ENCODE measurements at places on chromosomes 6 and 20.

DNA sequence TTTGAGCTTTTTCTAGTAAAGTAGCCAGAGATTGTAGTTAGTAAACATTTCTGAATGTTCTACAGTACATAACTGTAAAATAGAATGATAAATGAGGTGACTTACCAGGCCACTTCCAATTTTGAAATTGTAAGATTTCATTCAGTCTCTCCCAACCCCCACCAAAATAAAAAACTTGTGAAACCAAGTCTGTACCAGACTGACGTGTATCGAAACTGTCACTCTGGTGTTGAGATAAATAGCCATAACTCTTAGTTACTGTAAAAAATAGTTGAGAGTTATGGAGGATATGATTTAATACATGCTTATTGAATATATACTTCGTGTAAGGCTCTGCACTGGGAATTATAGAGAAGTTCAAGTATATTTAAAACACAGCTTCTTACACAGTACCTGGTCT lies 455.7 kb downstream of the PLCB1 start:
- no peak for DNase-seq

- no peak for DNase-seq
Measured at GRCh38 chr6:165987483-165988301, 180.0 kb downstream of the TBXT start.

DNA sequence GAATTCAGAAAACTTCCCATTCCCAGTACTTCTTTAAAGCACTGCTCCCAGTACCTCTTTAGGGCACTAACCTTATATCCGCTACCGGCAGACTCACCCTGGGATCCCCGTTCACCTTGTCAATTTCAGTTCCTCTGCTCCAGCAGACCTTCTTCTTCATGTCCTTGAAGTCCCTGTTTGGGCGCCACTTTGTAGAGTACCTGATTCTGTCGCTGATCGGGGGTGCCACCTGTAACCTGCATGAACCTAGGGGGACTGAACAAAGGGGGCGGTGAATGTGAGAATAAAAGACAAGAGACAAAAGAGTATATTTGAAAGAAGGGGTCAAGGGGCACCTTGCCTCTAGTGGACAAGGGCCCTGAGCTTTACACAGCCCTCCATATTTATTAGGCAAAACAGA lies 4.9 kb upstream of the GINS1 start:
- no peak for DNase-seq

DNA sequence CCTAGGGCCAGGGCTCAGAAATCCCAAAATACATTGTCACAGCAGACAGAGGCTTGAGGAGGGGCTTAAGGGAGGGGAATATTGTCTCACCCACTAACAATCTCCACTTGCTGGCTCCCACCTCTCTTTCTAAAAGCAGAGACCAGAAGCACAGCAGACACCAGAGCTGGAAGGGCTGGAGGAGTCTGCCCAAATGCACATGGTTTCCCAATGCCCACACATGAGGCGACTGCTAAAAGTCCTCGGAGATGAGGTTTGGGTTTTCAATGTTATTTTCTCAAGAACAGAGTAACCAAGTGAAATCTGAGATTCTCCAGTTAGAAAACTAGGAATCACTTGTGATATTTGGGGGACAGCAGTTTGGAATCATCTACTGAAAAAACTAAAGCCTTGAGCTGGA lies 325.6 kb upstream of the JARID2 start:
- DNase-seq: no peak

DNA sequence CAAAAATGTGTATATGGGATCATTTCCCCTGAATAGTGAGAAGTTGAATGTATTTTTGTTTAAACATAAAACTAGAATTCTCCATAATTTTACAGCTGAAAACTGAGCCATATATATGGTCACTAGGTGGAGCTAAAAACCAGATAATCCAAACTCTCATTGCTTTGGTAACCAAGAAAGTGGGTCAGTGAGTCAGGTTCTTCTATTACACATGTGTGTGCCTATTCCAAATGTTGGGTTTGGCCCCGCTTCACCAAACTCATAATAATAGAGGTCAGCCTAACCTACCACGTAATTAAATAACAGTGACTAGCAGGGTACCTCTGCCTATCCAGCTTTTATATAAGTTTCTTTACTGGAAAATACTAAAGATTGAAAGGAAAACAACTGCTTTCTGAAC lies 19.3 kb upstream of the RNGTT start:
- peak; percentile 74 for DNase-seq

- no peak for DNase-seq
Measured at GRCh38 chr6:55748880-55749279, 126.5 kb downstream of the BMP5 start.

GRCh38 chr20:50153153-50153499 lies 397 bp downstream of the PEDS1 start:
- peak; percentile 2 for DNase-seq

DNA sequence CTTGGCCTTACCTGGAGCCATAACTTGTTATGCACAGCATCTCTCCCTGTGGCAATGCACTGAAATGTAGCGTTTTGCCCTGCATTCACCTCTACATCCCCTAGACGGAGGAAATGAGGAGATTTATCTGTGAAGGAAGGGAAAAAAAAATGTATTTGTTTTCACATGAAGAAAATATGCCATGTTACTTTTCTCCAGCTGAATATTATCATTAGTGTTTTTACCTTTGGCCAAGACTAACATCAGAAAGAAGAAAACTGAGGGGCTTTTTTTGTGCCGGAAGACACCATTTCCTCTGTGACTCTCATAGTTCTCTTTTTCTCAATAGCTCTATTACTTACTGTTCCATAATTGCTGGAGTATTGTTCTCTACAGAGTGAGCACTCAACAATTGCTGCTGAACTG lies 280.4 kb downstream of the PTPRK start:
- DNase-seq: no peak

- DNase-seq: peak; percentile 10
Measured at GRCh38 chr20:51801122-51801822, 1.0 kb downstream of the SALL4 start.

- DNase-seq: no peak
Measured at GRCh38 chr6:87913974-87914373, 133.7 kb upstream of the SPACA1 start.

GRCh38 chr6:41583565-41583964 lies 37.4 kb downstream of the FOXP4 start:
- DNase-seq: no peak

DNA sequence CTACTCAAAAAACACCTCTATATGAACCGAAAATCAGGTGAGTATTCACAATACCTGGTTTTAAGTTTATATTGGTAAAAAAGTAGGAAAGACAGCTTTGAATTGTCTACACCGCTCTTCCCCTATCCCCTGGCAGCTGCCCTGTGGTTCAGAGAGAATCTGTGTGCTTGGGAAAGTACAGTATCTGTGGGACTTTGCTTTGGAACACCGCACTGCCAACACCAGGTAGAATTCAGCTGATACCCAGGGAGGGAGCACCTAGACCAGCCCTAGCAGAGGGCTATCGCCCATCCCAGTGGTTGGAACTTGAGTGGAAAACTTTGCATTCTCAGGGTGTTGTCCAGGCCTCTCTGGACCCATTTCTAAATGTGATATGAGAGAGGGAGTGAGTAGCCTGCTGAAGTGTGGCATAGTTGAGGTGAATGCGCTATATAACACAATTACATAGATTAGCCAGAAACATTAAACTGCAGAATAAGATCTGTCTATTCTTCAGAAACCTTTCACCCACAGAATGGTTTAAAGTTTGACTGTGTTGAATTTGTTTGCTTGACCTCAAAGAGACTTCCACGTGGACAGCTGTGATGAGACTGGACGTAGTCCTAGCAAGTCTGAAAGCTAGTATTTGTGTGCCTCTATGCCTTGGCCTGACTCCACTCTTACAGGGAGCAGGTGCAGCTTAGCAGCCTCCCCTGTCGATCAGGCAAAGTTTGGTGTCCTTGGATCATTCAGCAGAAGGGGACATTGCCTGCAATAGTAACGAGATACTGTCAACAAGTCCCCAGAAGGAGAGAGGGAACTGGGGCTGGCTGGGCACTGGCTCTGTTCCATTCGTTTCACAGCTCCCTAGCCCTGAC lies 11.5 kb upstream of the MPC1 start:
- DNase-seq: peak; percentile 30

- DNase-seq: no peak
Measured at GRCh38 chr6:149497365-149497764, 12.6 kb upstream of the ZC3H12D start.

- no peak for DNase-seq
Measured at GRCh38 chr6:31357886-31358285, 907 bp upstream of the HLA-B start.

GRCh38 chr20:48668451-48668946 lies 159.3 kb downstream of the PREX1 start:
- DNase-seq: peak; percentile 36

- DNase-seq: no peak
Measured at GRCh38 chr6:71446470-71446869, 157.9 kb downstream of the OGFRL1 start.

DNA sequence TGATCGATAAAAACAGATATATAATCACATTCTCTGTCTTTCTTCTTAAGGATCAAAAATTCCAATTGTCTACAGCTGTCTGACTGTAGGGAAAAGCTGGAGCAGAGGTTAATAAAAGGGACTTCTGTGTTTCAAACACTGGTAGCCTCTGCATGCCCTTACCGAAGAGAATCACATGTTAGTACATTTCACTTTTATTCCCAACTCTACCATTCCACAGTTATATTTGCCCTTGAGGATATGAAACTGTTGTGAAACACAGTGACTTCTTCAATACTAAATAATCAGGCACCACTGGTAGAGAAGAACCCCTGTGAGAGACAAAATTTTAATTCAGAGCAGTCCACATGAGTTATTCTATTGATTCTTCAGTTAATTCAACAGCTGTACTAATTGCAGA lies 1187.3 kb upstream of the CITED2 start:
- no peak for DNase-seq

DNA sequence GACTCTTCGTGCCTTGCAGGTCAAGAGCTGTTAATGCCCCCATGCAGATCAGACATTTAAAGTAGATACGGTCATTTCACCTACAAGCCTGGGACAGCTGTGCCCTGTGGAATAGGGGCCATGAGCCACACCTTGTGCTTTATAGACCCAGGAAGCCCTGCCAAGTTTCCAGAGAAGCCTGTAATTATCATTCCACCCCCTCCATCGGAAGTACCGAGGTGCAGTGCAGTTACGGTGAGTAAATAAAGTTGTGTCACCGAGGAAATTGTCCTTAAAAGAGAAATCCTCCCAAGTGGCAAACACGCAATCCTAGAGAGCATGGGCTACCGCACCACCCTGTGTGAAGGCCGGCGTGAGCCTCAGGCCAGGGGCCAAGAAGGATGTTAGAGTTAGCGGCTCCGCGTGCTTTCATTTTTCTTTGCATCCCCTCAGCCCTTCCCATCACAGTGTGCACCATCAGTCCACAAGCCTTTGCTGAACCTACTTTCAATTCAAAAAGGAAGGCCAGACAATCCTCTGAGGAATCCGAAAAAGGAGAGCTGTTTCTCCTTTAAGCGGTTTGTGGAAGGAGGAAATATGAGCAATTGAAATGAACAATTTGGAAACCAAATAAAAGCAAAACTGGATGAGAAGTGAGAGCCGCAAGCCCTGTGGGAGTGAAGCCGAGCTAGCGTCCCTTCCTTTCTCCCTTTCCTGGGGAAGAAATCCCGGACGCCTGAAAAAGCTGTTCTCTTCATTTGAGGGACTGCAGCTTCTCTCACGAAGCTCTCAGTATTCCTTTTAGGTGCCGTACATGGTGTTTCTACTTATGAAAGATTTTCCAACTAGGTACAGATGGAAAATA lies 183.3 kb upstream of the PDE10A start:
- no peak for DNase-seq

DNA sequence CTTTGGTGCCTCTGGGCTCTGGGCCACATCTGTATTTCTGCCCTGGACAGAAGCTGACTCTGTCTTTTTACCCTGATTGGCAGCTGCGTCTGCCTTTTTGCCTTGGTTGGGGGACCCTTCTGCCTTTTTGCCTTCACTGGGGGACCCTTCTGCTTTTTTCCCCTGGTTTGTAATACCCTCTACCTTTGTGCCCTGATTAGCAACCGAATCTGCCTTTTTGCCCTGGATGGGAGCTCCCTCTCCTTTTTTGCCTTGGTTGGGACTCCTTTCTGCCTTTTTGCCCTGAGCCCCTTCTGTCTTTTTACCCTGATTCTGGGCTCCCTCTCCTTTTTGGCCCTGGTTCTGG lies 23.4 kb downstream of the RRBP1 start:
- no peak for DNase-seq

GRCh38 chr6:8014947-8015346 lies 49.2 kb downstream of the BLOC1S5 start:
- DNase-seq: no peak

DNA sequence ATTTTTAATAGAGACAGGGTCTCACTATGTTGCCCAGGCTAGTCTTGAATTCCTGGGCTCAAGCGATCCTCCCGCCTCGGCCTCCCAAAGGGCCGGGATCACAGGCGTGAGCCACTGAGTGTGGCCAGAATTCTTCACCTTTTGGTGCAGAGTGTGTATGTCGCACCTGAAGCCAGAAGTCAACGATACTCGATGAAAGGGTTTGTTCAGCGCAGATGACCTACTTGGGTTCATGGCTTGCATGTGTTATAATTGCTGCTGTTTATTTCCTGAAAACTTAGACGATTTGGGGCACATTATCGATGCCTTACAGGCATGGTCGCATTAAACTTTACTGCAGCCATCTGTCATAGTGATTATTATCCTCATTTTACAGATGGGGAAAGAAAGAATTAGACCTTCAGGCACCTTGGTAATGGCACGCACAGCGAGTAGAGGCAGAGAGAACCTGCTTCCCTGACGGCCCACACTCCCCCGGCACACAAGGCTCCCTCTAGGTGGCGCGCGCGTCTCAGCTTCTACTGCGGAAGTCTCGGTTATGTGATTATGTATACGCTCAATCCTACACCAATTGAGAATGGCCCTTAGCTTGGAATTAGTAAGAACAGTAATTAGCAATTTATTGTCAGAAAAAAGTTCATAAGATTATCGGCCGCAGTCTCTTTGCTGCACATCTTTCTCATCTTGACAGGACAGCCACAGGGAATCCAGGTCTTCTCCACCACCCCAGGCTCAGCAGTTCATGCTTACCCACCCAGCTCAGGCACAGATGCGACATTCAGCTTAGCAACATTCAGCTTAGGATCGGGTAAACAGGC lies 212.8 kb upstream of the PROKR2 start:
- peak; percentile 81 for DNase-seq

- no peak for DNase-seq
Measured at GRCh38 chr20:54368570-54368969, 106.8 kb upstream of the DOK5 start.
